ENCODE measurements at places on chromosomes 2 and 18.

DNA sequence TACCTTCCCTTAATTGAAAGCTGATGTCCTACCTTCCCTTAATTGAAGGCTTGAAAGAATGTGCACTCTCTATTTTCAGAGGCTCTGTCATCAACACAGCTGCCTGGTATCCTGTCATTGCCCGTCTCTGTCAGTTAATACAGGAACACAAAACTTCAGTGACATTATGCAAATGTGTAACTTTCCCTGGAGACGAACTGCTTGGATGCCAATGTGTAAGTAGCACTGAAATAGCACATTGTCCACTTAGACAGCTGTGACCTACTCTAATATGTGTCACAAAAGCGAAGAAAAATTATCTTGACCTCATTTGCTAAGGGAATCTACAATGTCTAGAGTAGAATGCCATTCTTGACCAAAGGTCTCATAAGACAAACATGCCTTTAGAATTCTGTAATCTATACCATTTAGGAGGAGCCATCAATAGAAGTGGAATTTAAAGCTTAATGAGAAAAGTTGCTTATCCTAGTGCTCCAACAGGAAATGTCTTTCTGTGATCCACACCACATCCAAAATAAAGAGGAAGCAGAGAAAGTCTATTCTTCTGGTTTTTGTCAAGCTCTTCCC is 138.1 kb downstream of the BARD1 start:
- DNase-seq = no peak

DNA sequence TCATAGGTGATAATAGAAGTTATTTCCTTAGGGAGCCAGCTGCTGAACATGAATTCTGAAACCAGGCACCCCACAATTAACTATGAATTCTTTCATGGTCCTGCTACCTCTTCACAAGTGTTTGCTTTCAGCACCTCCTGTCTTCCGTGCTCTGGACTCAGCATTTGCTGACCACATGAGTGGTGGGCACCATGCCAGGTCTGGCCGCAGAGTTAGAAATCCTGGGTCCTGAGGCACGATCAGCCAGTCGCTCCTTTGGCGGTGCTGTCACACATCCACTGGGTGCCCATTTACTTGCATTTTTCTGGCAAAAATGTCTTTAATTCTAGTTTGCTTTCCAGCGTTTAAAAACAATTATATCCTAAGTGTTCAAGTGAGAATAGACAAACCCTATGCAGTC is 196.4 kb upstream of the PXDN start:
- no peak for DNase-seq

GRCh38 chr2:76610451-76610850 is 899.7 kb upstream of the GCFC2 start:
- DNase-seq = no peak

DNA sequence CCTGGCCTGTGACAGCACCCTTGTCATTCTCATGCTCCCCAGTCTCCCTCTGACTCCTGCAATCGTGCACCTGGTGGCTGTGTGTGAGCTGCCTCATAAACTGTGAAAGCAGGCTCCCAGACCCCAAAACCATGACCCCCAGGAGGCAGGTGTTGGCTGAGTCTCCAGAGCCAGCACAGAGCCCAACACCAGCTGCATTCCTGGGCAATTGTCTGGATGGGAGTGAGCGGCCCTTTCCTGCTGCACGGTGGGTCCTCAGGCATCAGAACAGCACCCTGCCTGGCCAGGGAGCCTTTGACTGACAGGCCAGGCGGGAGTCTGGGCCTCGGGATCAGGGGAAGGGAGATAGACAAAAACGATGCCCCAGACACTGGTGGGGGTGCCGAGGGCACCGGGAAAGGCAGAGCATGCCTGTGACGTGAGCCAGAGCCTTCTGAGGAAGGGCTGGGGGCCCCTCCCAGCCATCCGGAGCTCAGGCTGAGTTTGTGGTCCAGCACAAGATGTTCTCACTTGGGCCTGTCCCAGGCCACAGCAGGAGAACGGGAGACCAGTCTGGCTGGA is 135.1 kb upstream of the GPC1 start:
- no peak for DNase-seq

DNA sequence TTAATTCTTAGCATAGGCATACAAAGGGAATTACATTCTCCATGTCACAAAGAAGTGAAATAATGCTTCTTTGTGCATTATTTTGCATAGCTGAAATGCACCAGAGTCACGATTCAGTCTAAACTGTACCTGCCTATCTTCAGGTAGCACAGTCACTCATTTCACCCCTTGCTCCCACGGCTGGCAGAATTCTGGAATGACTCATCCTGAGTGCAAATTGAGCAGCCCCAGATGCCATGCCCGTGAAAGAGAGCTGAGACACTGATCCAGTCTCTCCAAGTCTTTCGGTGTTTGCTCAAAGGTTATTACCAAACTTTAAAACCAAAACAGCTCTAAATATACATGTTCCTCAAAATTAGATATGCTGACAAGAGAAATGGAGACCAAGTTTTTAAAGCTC is 168.3 kb upstream of the POU3F3 start:
- no peak for DNase-seq

DNA sequence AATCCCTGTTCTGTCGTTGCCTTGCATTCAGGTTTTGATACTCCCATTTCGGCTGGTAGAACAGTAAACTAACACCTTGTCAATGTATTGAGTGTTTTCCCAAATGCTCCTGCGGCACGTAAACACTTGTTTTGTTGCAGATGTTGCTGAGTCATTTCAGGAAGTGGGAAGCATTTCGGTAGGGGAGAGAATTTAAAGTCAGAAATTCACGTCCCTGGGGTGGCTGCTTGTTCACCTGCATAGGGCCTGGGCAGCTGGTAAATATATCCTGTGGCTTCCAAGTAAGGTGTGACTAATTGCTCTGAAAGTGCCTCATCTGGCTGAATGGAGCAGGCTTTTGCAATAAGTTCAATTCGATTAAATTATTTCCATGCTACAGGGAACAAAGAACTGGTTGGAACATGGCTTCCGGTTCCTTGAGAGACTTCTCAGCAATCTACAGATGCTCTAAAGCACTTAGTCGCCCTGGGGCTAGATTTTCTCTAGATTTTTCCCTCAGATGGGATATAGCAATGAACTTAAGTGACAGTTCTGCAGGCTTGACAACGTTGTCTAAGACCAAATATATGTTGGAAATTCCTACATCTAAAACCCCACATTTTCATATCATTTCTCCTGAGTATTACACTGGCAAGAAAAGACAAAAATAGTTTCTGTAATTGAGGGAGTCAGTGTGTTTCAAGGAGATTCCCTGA is 5.2 kb downstream of the GALR1 start:
- DNase-seq = no peak

DNA sequence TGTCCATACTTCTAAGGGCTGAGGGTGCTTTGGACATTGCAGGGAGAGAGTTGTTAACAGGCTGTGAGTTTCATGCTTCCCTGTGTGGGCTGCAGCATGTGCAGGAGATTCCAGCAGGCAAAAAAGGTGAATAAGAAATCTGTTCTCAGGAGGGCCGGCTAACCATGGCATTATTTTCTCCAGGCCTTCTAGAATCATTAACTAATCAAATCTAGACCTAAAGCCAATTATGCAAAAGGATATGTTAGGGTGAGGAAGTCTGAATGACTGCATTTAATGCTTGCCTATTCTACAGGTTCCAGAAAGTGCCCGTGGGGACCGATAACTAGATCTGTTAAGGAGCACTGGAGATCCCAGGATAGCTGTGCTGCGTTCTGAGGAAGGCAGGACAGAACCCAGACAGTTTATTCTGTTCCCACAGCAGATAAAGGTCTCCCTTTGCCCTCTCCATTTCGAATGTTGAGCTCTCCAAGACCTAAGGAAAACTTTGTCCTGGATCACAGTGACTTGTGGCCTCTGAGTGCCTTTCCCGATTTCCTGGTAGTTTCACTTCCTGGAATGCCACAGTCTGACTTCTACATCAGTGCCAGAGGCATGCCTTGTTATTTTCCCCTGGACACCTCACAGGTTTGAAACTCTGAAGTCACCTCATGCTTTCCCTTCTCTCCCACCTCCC is 50.0 kb upstream of the ZFP36L2 start:
- no peak for DNase-seq

DNA sequence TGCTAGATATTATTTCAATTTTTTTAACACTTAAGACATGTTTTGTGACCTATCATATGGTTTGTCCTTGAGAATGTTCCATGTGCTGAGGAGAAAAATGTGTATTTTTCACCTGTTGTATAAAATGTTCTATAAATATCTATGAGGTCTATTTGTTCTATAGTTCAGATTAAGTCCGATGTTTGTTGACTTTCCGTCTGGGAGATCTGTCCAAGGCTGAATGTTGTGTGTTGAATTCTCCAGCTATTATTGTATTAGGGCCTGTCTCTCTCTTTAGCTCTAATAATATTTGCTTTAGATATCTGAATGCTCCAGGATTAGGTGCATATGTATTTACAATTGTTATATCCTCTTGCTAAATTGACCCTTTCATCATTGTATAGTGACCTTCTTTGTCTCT is 144.1 kb downstream of the NYAP2 start:
- DNase-seq = no peak

GRCh38 chr18:44876024-44876423 is 195.3 kb downstream of the SETBP1 start:
- no peak for DNase-seq

GRCh38 chr18:10804126-10804525 is 278.3 kb downstream of the NAPG start:
- no peak for DNase-seq

DNA sequence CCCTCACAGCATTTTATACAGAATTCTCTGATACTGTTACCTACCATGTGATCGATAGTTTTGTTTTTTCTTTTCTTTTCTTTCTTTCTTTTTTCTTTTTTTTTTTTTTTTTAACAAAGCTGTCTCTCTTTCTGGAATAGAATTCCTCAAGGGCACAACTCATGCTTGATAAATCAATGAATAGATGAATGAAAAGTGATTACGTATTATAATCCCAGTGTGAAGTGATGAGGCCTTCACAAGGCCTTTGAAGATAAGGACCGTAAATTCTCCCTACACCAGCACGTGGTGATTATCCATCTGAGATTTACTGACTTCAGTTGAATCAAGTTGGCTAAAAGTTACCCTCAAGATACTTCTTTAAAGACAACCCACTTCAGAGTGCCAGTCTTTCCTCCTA is 46.6 kb upstream of the RMDN2 start:
- no peak for DNase-seq

- no peak for DNase-seq
Measured at GRCh38 chr2:235669983-235670962, 176.4 kb downstream of the AGAP1 start.

GRCh38 chr2:18372641-18373040 is 187.8 kb downstream of the RDH14 start:
- DNase-seq = no peak

- DNase-seq = no peak
Measured at GRCh38 chr2:156763174-156763573, 327.0 kb downstream of the GPD2 start.

DNA sequence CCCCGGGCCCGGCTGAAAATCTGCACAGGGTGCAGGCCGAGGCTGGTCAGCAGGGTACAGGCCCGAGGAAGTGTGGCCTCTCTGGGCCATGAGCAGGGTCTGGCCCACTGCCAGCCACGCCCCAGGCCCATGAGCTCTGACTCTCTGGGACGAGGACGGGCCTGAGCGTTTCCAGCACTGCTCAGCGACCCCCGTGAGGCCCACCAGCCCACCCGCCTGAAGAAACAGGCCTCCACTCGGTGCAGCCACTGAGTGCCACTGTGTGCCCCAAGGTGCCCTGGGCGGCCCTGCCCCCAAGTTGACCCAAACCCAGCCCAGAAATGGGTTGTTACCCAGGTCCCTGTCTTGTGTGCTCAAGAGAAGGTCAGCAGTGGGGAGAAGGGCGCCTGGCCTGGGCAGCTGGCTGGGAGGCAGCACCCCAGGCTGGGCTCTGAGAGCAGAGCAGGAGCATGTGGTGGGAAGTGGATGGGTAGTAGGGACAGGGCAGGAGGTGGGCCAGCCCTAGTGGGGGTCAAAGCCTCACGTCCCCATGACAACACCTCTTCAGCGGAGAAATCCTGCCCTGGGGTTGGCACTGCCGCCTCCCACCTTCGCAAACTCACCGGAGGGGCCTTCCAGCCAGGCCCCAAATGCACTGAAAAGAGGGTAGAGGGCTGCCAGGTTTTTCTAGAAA is 2.1 kb upstream of the SNED1 start:
- DNase-seq = no peak

DNA sequence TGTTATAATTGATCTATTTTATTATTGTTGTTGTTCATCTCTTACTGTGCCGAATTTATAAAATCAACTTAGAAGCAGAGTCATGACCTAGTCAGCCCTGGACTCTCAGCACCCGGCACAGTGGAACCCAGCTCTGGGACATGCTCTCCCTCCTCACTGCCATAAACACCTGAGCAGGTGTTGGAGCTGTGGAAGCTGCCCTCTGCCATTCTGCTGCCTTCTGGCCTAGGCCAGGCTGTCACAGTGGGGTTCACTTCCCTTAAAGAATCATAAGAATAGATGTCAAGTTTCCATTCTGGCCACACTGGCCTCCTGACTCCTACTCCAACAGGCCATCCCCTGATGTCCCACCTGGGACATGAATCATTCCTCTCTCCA is 192.2 kb downstream of the ZFP36L2 start:
- DNase-seq = no peak

Data from inflammatory macrophage (primary cell).